ENCODE measurements at places on chromosomes 6 and 20.
A peak's percentile ranks its signal among the peaks of the same experiment; 100 is the strongest.

- DNase-seq, result no peak
Measured at GRCh38 chr6:148835920-148836441, 89.2 kb downstream of the UST start.

DNA sequence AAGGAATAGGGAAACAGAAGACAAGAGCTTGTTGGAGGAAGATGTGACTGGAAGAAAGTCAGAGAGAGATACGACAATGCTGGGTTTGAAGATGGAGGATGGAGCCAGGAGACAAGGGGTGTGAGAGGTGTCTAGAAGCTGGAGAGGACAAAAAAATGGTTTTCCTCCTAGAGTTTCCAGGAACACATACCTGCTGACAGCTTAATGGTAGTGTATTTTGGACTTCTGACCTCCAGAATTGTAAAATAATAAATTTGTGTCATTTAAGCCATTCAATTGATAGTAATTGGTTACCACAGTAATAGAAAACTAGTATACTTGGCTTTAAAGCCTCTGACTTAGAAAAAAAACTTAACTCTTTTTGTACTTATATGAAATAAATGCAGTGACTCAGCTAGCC lies 3.6 kb downstream of the AIG1 start:
- DNase-seq, result no peak

DNA sequence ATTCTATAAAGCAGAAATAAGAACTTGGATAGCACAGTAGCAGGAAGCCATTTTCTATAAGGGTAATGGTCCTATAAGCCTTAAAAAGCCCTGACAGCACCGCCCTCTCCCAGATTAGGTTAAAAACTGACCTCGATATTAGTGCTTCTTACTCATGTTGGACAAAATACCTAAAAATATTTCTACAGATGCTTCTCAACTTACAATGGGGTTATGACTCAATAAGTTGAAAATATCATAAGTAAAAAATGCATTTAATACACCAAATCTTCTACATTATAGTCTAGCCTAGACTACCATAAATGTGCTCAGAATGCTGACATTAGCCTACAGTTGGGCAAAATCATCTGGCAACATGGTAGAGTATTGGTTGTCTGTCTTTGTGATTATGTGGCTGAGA lies 70.3 kb downstream of the SESN1 start:
- DNase-seq, result no peak

DNA sequence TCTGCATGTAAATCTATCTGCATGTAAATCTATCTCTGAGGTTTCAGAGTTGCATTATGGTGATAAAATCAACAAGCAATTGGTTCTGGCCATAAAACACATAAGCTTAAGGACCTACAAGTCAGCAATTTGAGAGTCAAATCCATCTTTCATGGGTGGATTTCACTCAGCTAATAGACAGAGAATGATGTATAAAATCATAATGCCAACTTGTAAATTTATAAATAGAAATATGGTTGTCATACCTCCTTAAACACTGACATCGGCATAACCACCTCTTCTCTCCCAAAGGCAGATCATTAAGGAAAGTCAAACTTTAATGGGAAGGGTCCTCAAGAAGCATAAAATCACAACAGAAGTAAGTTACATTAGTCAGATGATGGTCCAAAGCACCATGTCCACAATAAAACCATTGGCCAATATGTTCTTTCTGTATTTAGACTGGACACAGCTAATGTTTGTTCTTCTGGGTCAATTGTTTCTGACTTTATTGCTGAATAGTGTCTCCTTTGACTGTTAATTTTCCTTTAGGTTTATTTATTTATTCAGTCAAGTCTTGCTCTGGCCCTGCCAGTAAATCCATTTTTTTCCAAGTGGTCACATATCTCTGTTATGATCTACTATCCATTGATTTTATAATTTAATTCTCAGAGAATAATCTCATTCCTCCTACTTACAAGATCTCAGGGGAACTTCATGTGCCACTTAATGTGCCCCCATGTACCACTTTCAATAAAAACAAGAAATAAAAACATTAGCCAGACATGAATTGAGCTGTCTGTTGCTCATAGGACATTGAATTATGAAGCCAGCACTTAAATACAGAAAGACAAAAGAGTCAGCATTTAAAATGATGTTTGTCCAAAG lies 382.9 kb upstream of the IRAK1BP1 start:
- DNase-seq, result no peak

DNA sequence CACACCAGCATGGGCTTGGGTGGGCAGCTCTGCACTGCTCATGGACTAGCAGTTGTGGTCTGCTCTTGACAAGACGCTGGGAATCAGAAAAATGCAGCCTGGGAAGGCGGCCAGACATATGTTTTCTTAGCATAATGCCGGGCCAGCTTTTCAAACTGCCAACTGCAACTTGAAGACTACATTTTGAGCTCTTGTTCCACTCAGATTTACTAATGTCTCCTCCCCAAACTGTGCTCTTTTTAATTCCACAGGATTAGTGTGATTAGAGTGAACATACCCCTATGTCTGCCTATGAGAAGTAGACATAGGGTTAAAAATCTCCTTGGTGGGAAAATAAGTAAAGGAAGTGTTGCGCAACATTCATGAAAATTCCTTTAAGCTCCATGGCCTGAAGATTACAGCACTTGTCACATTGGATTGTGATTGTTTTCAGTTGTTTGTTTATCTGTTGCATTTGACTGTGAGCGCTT lies 5.3 kb upstream of the FNDC1 start:
- peak; percentile 88 for DNase-seq

GRCh38 chr6:56890683-56891429 lies 64.1 kb upstream of the BEND6 start:
- no peak for DNase-seq

DNA sequence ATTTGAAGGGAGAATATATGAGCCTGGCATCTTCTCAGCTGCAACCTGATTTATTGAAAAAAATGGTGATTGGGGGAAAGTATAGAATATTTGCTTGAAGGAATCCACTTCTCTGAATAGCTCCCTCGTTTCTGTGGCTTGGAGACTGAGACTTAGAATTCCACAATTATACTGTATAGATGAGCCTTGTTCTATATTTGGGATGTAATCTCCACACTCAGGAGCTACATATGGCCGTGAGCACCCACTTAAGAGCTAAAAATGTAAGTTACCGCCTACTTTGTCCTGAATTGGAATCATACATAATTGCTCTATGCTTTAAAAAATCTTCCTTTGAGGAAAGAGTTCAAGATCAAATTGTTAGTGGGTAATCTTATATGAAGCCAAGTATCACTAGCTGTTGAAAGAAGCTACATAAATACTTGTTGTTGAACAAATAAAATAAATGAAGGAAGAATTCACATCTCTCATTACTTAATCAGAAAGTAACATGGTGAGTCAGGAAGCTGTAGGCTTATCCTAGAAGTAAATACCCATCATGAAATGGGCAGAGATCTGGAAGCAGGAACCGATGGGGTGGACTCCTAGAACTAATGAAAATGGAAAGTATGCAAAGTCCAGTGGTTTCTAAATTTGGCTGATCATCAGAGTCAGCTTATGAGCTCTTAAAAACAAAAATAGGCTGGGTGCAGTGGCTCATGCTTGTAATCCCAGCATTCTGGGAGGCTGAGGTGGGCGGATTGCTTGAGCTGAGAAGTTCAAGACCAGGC lies 254.3 kb downstream of the SOX4 start:
- no peak for DNase-seq

DNA sequence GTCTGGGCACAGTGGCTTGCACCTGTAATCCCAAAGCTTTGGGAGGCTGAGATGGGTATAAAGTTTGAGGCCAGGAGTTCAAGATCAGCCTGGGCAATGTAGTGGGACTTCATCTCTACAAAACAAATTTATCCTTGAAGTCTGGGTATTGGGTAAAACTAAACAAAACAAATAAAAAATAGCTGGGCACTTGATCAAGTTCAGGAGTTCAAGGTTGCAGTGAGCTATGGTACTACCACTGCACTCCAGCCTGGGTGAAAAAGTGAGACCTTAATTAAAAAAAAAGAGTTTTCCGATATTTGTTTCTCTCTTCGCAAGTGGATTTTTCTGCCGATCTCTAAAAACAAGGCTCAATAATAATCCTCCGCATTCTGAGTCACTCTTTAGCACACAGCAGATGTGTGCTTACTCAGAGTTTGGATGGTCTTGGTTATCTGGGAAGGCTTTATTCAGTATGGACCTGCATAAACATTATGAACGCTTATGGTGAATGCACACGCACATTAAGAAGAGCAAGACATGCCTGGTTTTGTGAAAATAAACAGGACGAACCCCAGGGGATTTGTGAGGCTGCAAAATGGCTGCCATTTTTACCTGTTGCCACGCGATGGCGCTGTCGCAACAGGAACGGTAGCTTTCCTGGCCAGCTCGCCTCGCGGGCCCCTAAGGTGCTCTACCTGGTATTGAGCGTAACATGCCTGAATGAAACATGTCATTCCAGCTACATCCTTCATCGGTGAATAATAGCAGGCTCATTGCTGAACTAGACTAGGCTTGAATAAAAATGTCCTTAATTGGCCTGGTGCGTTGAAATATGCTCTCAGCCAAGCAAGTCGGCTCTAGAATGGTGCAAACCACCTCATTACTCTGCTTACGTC lies 6.0 kb downstream of the OPN5 start:
- peak; percentile 63 for DNase-seq

DNA sequence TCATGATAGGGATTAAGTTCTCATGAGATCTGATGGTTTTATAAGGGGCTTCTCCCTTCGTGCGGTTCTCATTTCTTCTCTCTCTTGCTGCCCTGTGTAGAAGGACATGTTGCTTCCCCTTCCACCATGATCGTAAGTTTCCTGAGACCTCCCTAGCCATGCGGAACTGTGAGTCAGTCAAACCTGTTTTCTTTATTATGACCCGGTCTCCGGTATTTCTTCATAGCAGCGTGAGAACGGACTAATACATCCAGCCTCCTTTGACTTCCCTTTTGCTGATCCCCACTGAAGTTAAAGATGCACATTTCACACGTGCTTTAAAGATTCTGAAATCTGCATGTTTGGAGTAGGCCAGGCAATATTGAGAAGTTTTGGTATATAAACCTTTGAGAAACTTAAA lies 543.1 kb downstream of the PRKN start:
- DNase-seq, result no peak

- no peak for DNase-seq
Measured at GRCh38 chr6:105433723-105434122, 30.8 kb upstream of the PREP start.

GRCh38 chr6:35962779-35963560 lies 42.1 kb upstream of the SRPK1 start:
- DNase-seq, result no peak

DNA sequence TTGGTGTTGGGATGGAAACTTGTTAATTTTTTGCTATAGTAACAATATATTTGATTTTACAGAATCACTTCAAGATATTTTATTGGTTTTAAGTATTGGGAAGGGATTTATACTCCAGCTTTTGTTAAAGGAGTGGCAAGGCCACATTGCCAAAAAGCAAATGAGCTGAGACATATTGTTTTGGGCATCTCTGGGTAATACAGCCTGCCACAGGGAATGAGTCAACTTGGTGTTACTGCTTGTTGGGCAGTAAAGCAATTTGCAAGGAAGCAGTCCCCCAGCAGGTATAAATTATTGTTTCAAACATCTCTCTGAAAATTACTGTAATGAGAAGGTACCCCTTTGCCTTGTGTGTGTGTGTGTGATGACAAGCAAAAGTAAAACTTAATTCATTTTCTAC lies 868.3 kb upstream of the FLRT3 start:
- no peak for DNase-seq

DNA sequence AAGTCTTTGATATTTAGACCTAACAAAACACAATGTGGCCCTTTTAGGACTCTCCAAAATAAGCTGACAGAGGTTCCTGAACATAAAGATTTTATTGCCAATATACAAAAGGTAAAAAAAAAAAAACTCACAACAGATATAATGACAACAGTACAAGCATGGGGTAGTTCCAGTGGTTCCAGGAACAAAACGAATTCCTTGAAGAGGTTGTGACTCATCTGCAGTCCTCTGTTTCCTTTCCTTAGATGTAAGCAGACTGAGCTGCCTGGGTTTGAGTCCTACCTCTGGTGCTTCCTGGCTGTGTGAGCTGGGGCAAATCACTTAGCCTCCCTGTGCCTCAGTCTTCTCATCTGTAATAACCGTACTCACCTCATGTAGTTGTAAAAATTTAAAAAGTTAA lies 13.3 kb upstream of the CTAGE9 start:
- DNase-seq, result no peak

DNA sequence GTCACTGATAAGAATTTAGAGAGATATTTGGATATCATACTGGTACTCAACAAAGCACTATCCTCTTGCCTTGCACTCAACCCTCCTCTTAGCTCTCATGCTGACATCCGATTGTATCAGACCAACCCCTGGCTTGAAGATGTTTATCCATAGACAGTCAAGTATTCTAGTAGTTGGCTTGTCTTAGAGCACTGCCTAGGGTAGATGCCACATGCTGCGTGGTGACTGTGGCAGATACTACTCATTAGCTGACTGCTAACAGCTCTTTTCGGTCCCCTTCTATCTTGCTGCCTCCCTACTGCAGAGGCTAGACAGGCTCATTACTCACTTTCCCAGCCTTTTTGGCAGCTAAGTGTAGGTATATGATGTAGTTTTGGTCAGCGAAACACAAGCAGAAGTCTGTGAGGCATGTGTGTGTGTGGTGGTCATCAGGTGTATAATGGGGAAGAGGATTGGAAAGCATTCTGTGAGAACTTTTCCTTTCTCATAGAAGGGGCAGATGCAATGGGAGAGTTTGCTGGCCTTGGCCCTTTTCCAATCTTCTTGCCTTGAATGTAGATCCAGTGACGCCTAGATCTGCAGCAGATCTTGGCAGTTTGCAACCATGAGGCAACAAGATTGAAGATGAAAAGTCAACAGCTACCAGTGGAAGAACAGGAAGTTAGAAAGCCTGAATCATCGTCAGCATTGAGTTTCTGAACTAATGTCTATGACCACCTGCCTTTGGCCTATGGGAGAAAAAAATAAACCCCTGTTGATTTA lies 4.4 kb upstream of the IFNGR1 start:
- DNase-seq, result no peak

GRCh38 chr20:59386809-59387208 lies 86.4 kb downstream of the EDN3 start:
- peak; percentile 56 for DNase-seq

DNA sequence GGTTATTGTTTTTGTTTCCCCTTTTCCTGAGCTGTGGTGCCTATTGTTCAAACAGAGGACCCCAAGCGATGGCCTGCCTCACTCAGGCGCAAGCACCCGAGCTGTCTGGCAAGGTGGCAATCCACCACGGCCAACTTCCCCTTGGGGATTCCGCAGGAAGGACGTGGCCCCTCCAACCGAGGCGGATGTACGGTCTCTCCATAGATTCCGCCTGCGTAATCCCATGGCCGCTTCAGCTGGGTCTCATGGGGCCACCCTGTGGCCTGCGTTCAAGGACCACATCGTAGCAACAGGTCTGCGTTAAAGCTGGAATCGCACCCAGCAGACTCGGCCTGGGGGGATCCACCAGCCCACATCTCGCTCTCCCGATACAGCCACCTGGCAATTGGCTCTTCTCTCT lies 79.9 kb downstream of the CEBPB start:
- DNase-seq, result no peak

GRCh38 chr6:148422085-148422484 lies 79.4 kb downstream of the SASH1 start:
- no peak for DNase-seq
